OCI-M1 (cell line): ENCODE measurements at places on chromosomes 2 and 18.

DNA sequence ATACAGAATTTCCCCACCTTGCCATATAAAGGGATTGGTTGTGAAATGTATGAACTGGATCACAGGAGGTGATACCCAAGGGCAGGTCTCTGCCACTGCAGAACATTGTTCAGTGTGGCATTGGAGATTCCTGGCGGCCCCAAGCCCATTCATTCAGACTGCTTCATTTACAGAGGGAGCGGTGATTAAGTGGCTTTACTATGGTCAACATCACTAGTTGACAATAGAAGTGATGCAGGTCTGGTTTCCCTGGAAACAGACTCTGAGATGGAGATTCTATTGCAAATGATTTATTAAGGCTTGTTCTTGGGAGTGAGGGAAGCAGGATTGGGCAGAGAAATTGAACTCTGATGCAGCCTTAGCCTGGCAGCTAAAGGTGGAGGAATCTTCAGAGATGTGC, 62.4 kb downstream of the ZDBF2 start:
- no peak for DNase-seq

DNA sequence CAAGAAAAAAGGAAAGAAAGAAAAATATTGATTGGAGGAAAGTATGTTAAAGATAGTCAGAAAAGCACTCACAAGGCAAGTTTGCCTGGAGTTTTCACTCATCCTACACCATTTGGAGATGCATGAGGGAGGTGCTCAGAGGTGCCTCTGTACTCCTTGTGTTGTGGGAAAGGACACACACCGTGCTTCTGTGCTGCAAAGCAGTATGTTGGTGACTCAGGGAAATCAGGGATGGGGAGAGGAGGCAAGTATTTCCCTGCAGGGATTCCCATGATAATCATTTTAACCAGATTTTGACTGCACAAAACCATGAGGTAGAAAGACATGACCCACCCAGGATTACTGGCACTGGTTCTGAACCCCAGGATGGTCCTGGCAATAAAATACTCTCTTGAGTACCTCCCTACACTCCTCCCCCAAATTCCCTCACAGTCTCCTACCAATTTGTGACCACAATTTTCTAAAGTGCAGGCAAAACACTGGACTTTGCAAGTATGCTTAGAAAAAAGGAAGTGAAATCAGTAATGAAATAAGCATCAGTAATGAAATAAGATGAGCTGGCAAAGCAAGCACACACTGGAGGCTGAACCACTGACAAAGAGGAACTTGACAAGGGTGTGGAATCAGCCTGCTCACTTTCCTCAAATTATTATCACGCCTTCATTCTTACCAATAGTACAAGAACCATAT, 155.5 kb upstream of the ACVR2A start:
- peak; percentile 69 for DNase-seq

GRCh38 chr2:84865181-84865783, 15.6 kb downstream of the TRABD2A start:
- peak; percentile 61 for DNase-seq

DNA sequence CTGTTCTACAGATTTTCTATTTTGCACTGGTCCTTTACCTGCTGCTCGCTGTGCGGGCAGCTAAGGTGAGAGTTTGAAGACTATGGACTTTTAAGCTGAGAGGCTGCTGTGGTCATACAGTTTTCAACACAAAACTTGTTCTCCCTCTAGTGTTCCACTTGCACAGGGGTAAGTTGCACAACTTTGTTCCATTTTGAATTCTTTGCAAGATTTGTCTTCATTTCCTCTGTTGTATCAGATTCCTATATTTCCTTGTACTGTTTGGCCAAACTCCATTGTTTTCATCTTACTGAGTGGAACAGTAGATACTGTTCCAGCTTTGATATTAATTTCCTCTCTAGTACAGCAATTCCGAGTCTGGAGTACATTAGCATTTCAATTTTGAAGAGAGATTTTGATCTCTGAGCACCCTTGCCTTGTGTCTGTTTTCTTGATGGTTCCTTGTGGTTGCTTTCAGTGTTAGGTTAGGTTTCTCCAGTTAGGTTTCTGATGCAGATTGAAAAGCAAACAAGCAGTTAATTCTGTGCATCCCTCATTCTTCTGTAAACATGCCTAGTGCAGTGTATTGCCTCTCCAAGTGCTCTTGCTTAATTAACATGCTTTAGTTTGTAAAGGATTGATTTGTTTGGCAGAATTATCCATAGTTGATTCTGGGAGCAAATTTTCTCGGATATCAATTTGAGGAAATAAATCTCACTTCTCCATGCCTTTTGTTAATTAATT, 188.8 kb downstream of the PTPRM start:
- no peak for DNase-seq

GRCh38 chr18:66495844-66496243, 108.0 kb downstream of the CDH19 start:
- peak; percentile 86 for DNase-seq

- DNase-seq: no peak
These were observed 186.0 kb downstream of the ZNF385B start for GRCh38 chr2:179675435-179675834.

GRCh38 chr2:157325786-157326185, at the start of gene ERMN:
ERMN (minus strand) TSS chr2:157325824; CDS start chr2:157325642, 182 bp downstream.
- DNase-seq: peak; percentile 34

GRCh38 chr2:7567646-7568045, 650.4 kb downstream of the RNF144A start:
- DNase-seq: no peak

DNA sequence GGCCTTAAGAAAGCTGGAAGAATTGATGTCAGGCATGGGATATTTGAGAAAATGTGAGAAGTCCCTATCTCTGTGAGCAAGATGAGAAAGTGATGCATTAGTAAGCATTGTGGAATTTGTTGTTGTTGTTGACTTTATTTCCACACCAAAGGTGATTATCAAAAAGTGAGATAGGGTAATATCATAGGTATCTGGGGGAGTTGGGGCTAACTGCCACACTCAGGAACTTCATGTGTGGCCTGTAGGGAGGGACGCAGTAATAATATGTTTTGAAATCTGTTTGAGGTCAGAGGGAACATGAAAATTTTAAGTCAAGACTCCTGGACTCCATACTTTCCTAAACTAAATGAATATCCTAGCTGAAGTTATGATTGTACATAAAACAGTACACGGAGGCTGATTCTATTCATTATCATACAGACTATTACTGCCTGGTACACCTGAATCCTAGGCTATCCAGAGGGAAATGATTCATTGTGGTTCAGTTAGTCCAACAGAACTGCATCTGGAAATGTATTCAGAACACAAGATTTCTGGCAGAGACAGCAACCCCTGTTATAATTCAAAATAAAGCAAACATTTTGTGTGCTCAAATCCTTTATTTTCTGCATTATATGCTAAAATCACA, 304.8 kb downstream of the CPS1 start:
- DNase-seq: no peak

GRCh38 chr18:45255197-45255890, 359.9 kb upstream of the SLC14A2 start:
- no peak for DNase-seq

- DNase-seq: no peak
These were observed 59.8 kb upstream of the SLC8A1 start for GRCh38 chr2:40511661-40512213.

DNA sequence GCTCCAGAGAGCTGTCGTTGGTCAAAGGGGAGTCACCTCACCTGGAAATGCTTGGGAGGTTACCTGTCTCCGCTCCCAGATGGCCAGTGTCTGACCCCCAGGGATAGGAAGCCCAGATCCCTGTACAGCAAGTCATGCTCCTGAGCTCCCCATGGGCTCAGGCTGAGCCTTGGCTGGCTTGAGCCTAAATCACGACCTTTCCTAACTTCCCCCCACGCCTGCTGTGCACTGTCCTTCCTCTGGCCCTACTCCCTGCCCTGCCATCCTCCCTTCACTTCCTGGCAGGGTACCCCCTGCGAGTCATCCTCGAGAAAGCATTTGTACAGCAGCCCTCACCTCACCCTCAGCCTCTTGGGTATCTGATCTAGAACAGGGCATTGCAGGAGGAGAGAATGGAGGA, 9.2 kb upstream of the HDAC4 start:
- no peak for DNase-seq

- DNase-seq: no peak
These were observed 138.5 kb downstream of the MEP1B start for GRCh38 chr18:32328379-32328778.

DNA sequence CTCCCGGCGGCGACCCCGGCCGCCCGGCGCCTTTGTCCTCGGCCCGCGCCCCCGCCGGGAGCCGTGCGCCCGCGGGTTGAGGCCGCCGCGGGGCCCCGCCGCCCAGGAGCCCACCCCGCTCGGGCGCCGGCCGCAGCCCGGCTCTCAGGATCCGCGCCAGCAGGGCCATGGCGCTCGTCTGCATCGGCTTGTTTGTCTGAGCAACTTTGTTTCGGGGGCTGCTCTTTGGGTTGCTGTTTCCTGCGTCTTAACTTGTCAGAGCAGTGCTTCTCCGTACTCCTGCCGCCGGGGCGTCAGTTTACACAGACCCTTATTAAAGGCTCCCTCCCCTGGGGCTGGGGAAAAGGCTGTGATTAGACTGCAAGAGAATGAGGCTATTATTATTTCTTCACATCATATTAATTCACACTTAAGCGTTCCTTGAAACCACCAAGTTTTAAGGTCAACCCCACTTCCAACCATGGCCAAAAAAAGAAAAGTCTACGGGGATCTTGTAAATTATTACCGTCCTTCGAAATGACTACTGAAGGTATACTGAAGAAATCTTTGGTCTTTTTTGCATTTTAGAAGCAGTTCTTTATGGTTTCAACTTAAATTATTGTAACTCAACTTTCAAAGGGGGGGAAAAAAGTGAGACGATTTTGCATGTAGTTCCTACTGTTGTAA, at the start of gene CYP27C1:
Gene CYP27C1, minus strand, starts transcription at position 198 of the 666 bp plus-strand sequence. Its CDS starts 29 bp downstream, at position 169.
- DNase-seq: no peak

GRCh38 chr2:219687882-219688559, 60.6 kb downstream of the SLC4A3 start:
- DNase-seq: no peak

GRCh38 chr2:237648016-237648381, 20.6 kb downstream of the LRRFIP1 start:
- no peak for DNase-seq

GRCh38 chr2:74269667-74270066, 71.3 kb downstream of the MTHFD2 start:
- peak; percentile 1 for DNase-seq

- DNase-seq: no peak
These were observed 48.1 kb upstream of the TNFRSF11A start for GRCh38 chr18:62277045-62277444.

DNA sequence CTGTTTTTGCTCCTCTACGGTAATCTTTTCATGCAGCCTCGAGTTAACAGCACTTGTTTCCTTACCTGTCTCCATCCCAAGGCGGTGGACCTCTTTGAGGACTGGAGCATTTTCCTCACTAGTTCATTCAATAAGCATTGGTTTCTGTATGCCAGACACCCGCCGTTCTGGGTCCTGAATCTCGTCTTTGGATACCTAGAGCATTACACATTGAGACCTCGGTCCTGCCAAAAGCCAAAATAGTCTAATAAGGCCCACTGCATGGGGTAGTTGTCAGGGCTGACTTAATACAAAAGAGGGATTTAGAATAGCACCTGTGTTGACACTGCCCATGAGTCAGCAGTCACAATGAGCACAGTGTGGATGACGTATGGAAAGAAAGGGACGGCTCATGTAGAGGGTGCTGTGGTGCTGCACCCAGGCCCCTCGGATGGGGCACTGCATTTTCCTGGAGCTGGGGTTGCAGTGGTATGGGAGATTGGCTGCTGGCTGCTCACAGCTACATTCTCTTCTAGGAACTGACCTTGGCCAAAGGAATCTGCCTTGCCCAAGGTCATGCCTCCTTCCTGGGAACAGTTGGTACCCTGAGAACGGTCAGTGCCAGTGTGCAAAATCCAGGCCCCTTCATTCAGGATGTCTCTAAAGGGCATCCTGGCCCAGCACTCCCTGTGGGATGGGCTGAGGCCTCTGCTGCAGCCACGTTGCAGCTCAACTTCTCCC, 126.9 kb upstream of the NCK2 start:
- DNase-seq: no peak

DNA sequence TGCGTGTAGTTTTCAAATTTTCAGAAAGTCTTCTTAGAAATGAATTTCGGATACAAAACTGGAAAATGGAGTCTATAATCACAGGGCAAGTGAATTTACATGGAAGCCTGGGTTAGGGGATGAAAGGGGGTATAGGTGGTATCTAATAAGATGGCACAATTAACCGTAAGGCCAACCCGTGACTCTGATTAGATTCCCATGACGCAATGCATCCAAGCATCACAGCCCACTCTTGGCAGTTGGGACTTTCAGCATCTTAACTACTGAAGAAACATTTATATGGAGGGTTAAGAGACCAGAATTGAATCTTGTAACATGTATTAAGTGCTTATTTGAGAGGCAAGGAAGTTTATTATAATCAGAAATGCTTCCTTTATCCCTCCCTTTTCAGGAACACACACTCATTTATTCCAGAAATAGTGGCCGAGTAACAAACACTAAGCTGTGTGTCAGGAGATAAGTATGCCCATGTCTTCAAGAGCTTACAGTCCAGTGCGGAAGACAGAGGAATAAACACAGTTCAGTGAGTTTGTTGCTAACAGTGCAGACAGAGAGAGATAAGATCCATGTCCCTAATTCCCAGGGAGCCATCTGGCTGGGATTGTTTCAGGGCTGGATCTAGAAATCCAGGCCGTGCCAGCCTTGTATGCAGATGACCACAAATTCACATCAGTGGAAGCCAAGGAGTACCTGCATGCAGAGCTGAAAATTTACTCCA, 151.2 kb downstream of the ANTXR1 start:
- DNase-seq: no peak

DNA sequence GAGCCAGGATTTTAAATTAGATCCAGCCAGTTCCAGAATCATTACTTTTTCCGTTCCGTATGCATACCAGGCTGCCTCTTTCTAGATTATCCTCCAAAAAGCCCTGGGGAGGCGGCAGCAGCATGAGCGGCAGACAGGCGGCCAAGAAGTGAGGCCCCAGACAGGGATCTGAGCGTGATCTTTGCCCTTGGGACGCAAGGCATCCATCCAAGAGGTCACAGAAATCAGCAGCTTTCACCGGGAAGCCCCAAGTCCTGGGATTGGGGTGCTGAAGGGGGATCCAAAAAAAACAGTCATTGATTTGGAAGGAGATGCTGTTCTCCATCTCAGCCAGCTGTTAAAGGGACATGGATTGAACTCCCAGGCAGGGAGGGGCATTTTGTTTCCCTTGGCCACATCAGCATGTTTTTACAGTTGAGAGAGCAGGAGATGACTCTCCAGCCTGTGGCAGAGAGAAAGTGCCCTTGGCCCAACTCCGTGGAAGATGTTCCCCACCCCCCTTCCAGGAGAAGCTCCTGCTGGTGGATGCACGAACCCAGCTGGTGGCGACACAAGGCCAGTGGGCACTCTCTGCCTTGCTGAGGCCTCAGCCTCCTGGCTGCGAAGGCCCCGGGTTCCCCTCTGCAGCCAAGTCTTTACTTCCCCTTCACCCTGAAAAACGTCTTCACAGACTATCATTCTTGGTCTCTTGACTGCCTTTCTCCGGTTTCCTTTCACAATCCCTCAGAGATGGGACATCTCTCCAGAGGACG, 265.6 kb downstream of the ANAPC1 start:
- no peak for DNase-seq
